ENCODE measurements at places on chromosomes 2 and 18.

DNA sequence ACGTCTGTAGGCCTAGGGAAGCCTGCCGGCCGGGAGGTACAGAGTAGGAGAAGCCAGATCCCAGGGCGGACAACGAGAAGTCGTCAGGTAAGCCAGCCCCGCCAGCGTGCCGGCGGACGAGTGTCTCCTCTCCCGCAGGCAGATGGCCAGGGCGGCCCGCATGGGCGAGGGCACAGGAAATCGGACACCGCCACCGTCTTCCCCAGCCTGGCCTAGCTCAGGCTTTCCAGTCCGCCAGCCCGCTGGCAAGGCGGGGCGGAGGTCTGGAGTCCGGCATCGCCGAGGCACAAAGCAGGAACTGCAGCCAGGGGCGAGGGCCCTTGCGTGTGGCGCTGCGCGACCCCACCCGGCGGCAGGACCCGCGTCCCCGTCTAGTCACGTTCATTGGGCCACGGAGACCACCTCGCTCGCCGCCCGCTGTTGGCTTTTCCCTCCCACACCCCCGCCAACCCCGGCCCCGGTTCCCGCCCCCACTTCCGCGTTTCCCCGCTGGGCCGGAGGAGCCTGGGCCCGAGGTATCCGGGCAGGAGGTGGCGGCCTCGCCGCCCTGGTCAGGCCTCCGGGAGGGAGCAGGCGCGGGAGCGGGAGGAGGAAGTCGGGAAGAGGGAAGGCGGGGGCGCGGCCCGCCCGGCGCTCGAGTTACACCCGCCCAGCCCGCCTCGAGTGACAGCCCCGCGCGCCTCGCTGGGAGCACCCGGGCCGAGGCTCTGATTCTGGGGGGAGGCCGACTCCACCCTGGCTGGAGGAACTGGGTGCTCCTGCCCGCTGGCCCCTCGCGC, at the start of gene GPD2:
Gene GPD2 (plus strand): TSS at position 662 of the 779 bp plus-strand sequence. CDS start 39,727 bp downstream, outside the sequence.
- peak; percentile 84 for DNase-seq

DNA sequence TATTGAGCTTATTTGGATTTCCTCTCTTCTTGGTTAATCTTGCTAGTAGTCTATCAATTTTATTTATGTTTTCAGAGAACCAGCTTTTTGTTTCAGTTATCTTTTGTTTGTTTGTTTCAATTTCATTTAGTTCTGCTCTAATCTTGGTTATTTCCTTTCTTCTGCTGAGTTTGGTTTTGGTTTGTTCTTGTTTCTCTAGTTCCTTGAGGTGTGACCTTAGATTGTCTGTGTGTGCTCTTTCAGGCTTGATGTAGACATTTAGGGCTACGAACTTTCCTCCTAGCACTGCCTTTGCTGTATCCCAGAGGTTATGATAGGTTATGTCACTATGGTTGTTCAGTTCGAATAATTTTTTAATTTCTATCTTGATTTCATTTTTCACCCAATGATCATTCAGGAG, 141.6 kb downstream of the ZNF236 start:
- DNase-seq, result no peak

DNA sequence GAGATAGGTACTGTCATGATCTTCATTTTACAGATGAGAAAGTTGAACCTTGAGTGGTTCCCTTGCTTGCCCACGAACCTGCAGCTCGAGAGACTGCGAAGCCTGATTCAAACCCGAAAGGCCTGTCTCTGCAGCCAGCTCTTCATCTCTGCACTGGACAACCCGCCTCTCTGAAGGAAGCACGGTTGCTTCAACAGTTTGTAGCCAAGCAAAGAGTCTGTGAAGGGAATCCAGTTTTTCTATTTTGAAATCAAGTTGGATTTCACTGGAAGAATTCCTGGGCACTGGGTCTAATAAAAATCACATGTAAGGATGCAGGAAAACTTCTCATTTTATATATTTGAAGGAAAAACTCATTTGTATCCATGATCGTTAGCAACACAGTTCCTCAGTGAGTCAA, 21.3 kb upstream of the ICOS start:
- no peak for DNase-seq

GRCh38 chr2:12081481-12082210, 335.2 kb downstream of the LPIN1 start:
- no peak for DNase-seq

GRCh38 chr18:23238651-23239349, 103.5 kb downstream of the CABLES1 start:
- no peak for DNase-seq

- DNase-seq, result no peak
These were observed 18.7 kb downstream of the ARHGAP25 start for GRCh38 chr2:68753318-68753717.

- no peak for DNase-seq
These were observed 11.1 kb upstream of the MSGN1 start for GRCh38 chr2:17805166-17805565.

DNA sequence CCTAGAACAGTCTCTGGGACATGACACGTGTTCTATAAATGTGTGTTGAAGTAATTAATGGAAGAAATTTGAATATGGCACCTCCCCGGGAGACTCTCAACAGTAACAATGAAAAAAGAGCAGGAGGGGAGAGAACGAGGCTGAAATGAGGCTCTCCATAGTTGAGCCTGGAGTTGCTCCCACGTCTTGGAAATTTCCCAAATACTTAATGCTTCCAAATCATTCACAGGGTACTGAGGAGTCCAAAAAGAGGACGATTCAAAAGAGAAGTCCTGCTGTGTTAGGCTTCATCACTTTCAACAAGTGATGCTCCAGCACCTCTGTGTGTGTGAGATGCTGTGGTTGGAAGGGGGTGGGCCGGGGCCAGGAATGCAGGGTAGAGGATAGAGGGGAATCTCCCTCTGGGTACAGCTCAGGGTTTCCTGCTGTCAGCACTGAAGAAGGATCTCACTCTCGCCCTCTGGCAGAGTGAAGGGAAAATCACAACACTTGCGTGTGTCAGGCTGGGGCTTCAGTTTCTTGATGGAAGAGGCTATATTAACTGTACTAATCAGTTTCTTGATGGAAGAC, 18.1 kb upstream of the ZNF407 start:
- no peak for DNase-seq

- DNase-seq, result no peak
These were observed 65.4 kb downstream of the TTC21B start for GRCh38 chr2:165888171-165888570.

GRCh38 chr2:172106108-172106961, 3.6 kb upstream of the DLX2 start:
- no peak for DNase-seq

DNA sequence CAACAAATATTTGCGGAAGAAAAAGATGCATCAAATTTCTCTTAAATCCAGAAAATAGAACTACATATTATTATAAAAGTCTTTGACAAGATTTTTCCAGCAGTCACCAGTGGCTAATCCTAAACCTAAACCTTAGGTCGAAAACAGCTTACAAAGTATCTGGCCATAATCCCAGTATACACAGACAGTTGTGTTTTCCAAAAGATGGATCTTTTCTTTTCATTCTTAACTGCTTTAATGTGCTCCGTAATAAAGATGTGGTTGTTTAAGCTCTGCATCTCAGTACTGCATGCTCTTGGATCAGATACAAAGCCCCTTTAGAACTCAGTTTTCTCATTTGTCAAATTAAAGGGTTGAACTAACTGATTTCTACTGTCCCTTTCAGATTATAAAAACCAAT, 247.8 kb downstream of the TXNL1 start:
- DNase-seq, result no peak

DNA sequence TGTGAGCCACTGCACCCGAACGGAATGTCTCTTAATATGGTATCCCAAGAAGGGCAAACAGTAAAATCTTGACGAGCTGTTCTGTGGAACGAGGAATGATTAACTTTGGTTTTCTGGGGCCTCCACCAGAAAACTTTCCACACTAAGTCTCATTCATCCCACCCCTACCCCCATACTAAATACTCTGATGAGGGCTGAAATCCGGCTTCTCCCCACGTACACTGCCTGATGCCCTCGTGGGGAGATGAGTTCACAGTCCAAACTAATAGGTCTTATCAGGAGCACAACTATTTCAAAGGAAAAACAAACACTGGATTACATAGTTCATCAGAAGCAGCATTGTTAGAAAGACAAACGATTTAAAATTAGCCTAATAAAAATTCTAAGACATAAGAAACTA, 49.2 kb upstream of the TCF4 start:
- no peak for DNase-seq

GRCh38 chr2:100818606-100819369, 1.2 kb upstream of the NPAS2 start:
- DNase-seq, result no peak

DNA sequence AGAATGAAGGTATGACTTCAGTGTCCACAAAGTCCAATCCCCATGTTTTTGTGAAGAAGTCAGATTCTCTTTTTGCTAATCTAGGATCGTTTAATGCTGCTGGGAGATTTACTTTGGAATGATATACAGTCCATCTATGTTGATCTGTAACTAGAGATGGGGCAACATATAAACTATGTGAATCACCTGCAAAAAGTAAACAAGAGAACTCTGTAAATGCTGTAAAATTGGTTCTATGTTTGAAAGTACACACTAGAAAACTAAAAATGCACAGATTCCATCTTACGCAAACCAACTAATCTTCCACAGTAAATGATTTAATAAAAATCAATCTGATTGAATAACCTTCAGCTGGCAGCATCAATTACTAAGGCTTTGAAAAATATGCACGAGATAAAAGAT, 37.5 kb downstream of the VPS54 start:
- no peak for DNase-seq

DNA sequence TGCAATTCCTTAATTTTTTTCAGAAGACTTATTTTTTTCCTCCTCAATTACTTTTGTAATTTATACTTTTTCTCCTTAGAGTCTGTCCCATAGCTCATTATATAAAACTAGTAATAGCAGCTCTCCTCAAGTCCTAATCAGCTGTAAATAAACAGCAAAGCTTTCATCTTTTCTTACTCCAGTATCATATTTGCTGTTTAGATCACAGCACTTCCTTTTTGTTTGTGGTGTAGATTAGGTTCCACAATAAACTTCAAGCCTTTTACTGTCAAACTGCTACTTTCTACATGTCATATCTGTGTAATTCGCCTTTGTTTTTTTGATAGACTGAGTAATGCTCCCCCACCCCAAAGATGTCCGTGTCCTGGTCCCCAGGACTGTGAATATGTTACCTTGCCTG, 25.5 kb downstream of the GCG start:
- DNase-seq, result no peak

DNA sequence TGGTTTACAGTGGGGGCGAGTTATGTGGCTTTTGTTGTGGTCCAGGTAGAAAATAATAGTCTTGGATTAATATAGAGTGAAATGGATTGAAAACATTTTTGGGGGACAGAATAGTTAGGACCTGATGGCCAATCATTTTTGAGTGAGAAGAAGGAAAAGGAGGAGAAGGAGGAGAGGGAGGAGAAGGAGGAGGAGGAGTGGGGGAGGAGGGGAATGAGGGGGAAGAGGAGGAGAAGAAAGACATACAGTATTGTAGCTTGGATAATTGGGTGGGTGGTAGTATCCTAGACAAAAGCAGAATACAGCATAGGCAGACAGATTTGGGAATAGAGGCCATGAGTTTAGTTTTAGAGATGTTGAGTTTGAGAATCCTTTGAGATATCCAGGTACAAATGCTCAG, 101.6 kb downstream of the GATA6 start:
- DNase-seq, result no peak

- DNase-seq, result peak; percentile 52
These were observed 2.2 kb upstream of the ERMN start for GRCh38 chr2:157327621-157328500.

- no peak for DNase-seq
These were observed 60.3 kb upstream of the IGFBP2 start for GRCh38 chr2:216572582-216573578.

GRCh38 chr2:36609507-36609906, 11.5 kb upstream of the FEZ2 start:
- no peak for DNase-seq

- no peak for DNase-seq
These were observed 413.7 kb upstream of the FAM98A start for GRCh38 chr2:34012715-34013302.

- no peak for DNase-seq
These were observed 34.1 kb upstream of the UBE2F start for GRCh38 chr2:237932731-237933131.

DNA sequence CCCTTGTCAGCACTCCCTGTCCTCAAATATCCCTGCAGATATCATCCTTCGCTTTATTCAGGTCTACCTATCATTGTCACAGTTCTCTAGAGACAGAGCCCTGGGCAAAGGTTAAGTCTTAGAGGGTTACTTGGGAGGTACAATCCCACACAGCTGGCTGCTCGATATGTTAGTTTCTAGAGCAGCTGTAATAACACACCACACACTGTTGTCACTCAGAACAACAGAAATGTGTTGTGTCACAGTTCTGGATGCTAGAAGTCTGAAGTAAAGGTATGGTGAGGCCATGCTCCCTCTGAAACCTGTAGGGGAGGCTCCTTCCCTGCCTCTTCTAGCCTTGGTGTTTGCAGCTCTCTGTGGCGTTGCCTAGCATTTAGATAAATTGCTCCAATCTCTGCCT, 9.9 kb upstream of the RAPGEF4 start:
- DNase-seq, result no peak

DNA sequence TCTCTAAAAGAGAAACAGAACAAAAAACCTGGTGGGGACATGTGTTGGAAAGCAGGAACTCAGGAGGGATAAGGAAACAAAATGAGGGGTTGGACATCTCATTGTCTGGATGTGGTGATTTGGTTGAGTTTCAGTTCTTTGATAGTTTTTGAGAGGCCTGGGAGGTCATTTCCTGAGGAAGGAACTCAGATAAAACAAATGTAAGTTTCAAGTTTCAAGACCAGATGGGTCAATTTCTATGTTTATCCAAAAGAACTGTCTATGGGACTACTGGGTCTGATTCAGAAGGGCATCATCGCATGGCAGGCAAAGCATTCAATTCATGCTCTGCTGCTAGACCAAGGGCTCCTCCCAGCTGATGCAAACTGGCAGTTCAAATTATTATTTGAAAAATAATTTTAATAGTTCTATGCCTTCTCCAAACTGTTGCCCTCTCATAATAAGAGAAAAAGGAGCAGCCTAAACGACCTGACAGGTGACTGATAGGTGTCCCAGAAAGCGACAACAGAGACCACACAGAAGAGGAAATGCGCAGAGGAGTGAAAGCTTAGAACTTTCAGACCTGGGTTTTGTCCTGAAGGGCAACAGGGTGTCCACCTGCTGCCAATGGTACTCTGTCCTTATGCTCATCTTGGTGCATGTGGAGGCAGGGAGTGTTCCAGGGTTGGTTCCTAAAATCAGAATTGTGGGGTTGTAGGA, 39.3 kb upstream of the SH3RF3 start:
- no peak for DNase-seq

DNA sequence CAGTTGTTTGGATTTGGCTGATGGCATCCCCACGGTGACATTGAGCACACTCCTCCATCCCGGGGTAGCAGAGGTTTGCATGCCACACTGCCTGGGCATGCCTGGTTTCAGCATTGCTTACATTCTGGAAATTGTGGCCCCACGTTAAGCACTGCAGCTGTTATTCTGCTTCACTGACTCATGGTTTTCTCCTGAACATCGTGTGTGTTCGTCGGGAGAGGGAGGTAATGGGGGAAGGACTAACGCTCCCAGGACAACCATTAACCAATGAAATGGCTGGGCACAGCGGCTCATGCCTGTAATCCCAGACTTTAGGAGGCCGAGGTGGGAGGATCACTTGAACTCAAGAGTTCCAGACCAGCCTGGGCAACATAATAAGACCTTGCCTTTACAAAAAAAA, 28.2 kb upstream of the YWHAQ start:
- no peak for DNase-seq

GRCh38 chr2:164868563-164869419, 27.2 kb upstream of the COBLL1 start:
- DNase-seq, result no peak

GRCh38 chr2:86371527-86371926, 34.1 kb upstream of the REEP1 start:
- no peak for DNase-seq

Measured in bone marrow (tissue), 2 donors.